ENCODE measurements at places on chromosomes 6 and 20.

- DNase-seq: no peak
These were observed 504.8 kb downstream of the MEI4 start for GRCh38 chr6:78157606-78158005.

GRCh38 chr6:83098589-83098988 lies 31.1 kb downstream of the DOP1A start:
- no peak for DNase-seq

GRCh38 chr6:146027586-146028251 lies 1.1 kb upstream of the GRM1 start:
- DNase-seq: no peak

GRCh38 chr20:41344938-41345728 lies 4.5 kb downstream of the LPIN3 start:
- DNase-seq: no peak

- DNase-seq: no peak
These were observed 64.4 kb upstream of the TFB1M start for GRCh38 chr6:155378724-155379123.

DNA sequence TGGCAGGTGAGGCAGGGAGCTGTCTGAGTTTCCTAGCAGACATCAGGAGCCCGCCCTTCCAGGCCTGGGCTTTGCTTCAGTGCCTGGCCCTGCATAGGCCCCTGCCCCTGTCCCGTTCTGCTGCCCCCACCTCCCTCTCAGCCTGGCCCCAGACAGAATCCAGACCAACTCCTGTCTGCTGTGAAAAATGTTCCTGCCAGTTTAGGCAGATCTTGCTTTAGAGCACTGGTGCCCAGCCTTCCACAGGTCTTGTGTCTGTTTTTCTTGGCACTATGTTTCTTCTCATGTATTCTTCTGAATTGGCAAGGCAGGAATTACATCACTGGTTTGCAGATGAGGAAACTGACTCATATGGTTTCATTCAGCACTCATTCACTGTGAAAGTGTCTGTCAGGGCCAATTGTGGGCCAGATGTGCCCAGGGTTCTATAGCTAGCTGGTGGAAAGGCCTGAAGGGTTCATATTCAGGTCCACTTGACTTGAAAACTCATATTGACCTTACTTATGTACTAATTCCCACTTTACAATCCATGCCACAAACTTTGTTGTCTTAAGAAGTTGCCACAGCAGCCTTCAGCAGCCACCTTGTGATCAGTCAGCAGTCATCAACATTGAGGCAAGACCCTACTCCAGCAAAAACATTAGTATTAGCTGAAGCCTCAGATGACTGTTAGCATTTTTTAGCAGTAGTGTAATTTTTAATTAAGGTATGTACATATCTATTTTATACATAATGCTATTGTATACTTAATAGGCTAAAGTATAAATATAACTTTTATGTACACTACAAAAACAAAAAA lies 40.5 kb downstream of the HLA-F start:
- no peak for DNase-seq

DNA sequence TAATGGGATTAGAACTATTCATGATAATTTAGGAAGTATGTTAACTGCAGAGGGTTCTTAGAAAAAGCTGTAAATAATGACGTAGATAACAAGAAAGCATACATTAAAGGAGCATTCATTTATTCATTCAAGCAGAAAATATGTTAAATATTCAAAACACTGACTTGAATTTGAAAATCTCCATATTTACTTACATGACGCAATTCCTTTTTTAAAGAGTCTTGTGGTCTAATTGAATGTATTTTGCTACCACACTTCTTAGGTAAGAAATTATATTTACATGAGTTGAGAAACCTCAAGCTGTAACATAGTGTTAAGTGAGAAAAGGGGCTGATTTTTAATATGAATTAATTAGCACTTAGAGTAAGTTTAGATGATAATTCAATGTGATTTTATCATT lies 38.9 kb upstream of the NKAIN2 start:
- DNase-seq: no peak

DNA sequence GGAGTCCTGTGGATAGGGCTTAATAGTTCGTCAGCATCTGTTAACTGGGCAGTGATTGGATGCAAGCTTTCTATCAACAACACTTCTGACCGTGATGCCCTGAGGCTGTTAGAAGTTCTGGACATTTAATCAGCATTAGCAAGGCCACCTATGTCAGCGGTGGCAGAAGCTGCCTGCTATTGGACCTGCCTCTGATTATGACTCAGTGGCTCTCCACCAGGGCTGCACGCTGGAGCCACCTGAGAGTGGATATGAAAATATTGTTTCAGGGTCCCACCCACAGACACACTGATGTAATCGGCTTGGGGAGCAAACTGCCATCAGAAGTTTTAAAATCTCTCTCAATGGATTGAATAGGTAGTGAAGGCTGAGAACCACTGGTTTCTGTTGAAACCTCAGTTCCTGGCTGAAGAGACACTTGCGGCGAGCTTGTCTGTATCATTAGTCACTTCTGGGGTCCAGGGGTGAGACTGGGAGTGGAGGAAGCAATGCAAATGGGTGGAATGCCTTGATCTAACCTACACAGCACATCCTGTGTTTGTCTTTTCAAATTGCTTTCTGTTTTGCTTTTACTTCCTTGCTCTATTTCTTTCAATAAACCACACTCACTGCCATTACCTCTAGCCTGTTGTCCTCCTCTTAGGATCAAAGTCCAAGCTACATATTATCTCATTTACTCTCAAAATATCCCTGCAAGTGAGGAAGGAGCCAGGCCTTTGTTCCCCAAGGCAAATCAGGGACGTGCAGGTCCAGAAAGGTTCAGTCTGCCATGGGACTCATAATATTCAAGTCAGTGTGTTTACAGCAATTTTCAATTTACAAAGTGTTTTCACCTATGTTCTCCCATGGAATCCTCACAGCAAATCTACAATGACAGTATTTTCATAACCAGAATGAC lies 4.2 kb downstream of the CLIC5 start:
- peak; percentile 84 for DNase-seq

- DNase-seq: no peak
These were observed 93.8 kb downstream of the ATXN1 start for GRCh38 chr6:16667509-16667908.

DNA sequence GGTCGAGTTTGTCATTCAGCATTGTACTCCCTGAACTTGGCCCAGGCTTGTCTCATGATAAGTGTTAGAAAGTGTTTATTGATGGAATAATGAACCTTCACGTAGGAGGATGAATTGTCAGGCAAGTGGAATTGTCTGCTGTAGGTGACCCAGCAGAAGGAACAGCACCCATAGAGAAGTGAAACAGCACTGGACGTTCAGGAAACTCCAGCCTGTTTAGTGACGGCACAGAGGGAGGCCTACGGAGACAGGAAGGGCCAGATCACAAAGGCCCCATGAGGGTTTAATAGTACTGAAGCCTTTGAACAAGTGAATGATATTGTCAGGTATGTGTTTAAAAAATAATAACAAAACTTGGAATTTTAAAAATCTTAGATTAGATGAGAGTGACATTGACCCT lies 2.9 kb downstream of the STX11 start:
- no peak for DNase-seq

DNA sequence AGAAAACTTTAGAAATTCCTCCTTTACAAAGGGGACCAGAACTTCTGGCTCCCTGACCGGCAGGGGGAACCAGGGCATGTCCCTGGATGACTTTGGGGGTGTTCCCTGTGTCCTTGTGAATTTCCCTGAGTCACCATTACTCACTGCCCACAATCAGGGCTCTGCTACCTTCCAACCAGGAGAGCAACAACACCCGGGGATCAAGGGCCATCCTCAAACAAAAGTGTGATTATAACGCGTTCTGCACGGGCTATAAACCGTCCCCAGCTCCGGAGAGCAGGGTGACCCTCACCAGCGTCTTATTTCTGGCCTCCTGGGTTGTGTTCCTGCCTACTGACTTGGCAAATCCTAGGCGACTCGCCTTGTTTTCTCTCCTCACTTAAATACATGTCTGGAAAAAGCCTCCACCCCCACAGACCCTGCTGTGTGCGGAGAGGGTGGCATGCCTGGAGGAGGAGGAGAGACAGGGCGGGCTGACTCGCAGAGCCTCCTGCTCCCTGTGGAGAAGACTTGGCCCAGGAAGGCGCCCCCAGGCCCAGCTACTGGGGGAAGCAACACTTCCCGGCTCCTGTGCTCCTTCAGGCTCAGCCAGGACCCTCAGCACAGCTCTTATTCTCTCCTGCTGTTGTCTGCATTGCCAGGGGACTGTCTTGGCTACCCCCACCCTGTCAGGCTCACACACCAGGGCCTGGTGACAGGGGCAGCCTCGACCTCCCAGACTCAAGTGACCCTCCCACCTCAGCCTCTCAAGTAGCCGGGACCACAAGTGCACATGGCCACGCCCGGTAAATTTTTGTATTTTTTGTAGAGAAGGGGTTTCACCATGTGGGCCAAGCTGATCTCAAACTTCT lies 54.1 kb downstream of the FGD2 start:
- no peak for DNase-seq

GRCh38 chr6:157173776-157174175 lies 149.5 kb downstream of the TMEM242 start:
- no peak for DNase-seq

DNA sequence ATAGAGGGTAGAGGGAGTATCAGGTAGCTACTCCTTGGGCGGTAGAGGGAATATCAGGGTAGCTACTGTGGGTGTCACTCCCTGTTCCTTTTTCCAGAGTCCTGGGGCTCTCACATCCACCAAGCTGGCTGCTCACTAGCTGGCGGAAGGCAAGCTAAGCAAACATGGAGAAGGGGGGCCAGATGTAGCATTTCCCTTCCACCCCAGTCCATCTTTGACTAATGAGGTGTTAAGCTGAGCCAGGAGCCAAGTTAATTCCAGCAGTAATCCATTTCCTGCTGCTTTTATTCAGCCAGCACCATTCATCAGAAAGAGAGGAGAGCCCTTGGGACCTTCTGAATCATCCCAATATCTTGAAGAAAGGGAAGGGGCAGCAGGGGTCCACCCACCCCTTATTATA lies 330.0 kb downstream of the ZFAND3 start:
- no peak for DNase-seq

GRCh38 chr20:13681248-13682125 lies 42.8 kb upstream of the TASP1 start:
- no peak for DNase-seq

- DNase-seq: no peak
These were observed 62.3 kb upstream of the KCNQ5 start for GRCh38 chr6:72559555-72559954.

- DNase-seq: no peak
These were observed 6.9 kb upstream of the MANBAL start for GRCh38 chr20:37282556-37282955.

DNA sequence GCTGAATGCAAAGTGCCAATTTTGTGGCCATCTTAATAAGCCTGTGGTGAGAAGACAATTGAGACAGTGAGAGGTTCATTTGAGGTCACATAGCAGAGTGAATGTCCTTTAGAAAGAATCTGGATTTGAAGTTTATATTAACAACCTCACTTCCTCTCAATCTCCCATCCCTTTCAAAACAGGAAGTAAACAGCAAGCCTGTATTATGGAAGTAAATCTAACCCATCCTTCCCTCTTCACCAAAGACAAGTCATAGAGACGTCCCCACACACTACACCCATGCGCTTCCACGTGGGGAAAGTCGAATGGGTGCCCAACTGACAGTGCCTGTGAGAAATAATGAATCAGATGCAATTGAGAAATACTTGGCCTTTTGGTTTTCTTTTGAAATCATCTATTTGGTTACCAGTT lies 28.8 kb upstream of the CCND3 start:
- no peak for DNase-seq

GRCh38 chr6:31572041-31572911 lies at the start of gene LTA:
LTA (plus strand) TSS chr6:31572289; CDS start chr6:31572743, 454 bp downstream.
- peak; percentile 80 for DNase-seq

DNA sequence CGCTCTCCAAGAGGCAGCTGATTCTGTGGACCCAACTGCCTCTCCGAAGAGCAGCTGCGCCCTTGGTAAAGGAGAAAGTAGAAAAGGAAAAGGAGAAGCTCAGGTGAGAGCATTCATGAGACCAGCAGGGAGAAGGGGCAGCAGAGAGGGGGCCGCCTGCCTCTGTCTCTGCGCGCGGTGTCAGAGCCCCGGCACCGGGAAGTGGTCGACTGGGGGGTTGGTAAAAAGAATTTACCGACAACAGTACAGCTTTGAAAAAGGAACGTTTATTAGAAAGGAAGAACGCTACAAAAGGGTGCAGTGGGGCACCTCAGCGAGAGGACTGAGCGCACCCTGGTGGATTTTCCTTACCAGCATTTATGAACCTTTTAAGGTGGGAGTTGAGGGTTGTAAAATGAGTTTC lies 61.9 kb downstream of the GPR6 start:
- DNase-seq: peak; percentile 34

DNA sequence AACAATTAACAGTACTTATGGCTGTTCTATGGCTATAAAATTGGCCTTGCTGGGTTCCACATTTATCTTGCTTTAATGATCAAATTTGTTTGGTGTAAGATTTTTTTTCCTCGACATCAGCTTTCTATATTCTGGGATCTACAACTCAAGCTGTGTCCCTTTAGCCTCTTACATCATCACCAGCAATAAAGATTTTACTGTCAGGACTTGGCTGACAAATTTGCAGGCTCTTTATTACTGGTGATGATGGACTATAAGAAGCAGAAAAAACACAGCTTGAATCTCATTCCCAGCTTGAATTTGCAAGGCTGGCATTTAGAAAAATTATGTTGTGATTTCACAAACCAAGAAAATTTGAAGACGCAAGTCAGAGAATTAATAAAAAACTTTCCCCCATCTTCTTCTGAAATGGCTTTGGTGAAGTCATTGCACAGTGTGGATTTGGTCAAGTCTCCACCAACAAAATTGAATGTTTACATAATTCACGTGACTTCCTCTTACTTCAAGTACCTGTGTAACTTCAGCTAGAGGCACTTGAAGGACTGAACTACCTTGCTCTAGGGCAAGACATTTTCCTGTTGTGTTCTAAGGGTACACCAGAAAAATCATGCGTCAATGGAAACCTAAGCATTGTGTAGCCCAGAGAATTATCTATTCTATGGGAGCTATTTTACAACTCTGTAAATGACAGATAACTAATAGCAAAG lies 175.0 kb downstream of the CBLN4 start:
- DNase-seq: no peak

DNA sequence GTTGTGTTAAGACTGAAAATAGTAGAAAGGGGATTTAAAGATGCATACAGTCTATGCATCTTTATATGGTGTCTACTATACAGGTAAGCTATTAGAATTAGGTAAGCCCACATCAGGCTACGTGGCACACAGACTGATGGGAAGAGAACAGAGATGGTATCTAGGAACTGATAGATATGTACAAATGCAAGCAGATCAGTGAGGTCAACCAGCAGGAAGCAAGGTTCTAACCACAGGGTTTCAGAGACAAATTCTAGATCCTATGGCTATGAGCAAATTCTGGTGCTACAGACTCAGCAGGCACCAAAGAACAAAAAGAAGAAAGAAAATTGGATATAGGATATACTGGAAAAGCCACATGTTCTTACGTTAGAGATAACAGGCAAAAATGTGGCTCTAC lies 110.6 kb downstream of the TRDN start:
- DNase-seq: no peak
